Thyroid gland (tissue), 4 donors: ENCODE measurements at places on chromosomes 7 and 10. TPM values are rescaled to one million over a fixed set of nuclear protein-coding genes. Genes with fewer than 3 reads are reported as not detected.
A peak's percentile ranks its signal among the peaks of the same experiment; 100 is the strongest.

The ITGA8 gene
- 14.8 TPM for total RNA-seq

GRCh38 chr7:86904949-86905834 is 154.3 kb downstream of the ELAPOR2 start:
- H3K36me3 ChIP-seq, result no peaks in the 10 kb centered on the region
- H3K4me3 ChIP-seq, result no peak overlapping the region
- no peaks in the 10 kb centered on the region for H3K27me3 ChIP-seq
- H3K27ac ChIP-seq, result no peak overlapping the region
- peak; percentile 23 for DNase-seq

DNA sequence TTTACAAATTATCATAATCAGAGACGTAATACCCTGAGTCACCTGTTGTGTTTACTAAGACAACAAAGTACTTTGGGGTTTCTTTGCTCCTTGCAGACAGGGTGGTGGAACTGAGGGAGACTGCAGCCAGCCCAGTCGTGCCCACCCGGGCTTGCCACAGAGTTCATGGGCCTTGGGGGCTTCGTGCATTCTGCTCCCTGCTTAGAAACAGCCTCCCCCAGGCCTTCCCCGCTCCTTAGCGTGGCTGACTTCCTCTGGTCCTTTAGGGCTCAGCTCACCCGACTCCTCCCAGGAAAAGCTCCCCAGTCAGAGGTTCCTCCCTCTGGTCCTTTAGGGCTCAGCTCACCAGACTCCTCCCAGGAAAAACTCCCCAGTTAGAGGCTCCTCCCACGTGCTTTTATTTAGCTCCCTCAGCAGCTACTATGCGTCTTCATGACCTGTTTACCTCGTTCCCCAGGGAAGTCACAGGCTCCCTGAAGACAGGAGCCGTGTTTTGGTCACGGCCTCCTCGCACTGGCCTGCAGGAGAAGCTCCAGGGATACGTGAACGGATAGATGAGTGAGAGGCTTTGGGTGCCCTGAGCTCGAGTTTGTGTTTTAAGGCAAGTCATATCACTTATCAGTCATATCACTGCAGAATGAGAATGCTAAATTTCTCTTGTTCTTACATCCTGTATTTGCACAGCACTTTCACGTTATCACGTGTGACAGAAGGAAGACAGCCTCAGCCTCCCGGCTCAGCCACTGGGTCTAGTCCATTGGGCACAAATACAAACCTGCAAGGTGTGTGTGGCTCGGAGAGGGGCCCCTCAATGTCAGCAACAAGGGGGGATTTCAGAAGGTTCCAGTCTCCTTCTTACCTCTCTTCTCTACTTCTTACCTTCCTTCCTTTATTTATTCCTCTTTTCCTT is 52.7 kb upstream of the VIPR2 start:
- no peak overlapping the region for H3K27ac ChIP-seq
- H3K4me3 ChIP-seq, result no peak overlapping the region
- H3K36me3 ChIP-seq, result no peaks in the 10 kb centered on the region
- H3K4me1 ChIP-seq, result no peaks in the 10 kb centered on the region

- H3K4me3 ChIP-seq, result no peak overlapping the region
- H3K36me3 ChIP-seq, result no peaks in the 10 kb centered on the region
- H3K27ac ChIP-seq, result no peak overlapping the region
- DNase-seq, result no peak
- no peaks in the 10 kb centered on the region for H3K27me3 ChIP-seq
These were observed 309.8 kb downstream of the ADK start for GRCh38 chr10:74460812-74461211.

GRCh38 chr10:92146107-92146506 is 144.8 kb downstream of the CPEB3 start:
- H3K4me1 ChIP-seq, result peaks cover 32% of the 10 kb centered on the region
- H3K27ac ChIP-seq, result peak overlapping the region; percentile 56
- H3K4me3 ChIP-seq, result no peak overlapping the region
- no peaks in the 10 kb centered on the region for H3K27me3 ChIP-seq
